ENCODE measurements at places on chromosomes 3 and 15.
A peak's percentile ranks its signal among the peaks of the same experiment; 100 is the strongest.

DNA sequence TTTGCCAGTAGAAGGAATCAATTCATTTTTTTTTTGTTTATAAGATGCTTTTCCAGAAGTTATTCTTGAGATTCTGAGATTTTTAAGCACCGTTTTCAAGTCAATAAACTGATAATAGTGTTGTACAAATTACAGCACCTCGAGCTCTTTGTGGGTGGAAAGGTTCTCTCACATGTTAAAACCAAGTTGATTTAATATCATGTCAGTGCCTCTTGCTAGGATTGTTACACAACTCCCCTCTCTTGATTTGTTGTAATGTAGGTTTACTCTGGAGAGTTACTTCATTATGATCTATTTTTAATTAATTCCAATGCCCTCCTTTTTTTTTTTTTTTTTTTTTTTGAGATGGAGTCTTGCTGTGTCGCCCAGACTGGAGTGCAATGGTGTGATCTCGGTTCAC, 25.8 kb upstream of the UBXN7 start:
- DNase-seq: no peak

DNA sequence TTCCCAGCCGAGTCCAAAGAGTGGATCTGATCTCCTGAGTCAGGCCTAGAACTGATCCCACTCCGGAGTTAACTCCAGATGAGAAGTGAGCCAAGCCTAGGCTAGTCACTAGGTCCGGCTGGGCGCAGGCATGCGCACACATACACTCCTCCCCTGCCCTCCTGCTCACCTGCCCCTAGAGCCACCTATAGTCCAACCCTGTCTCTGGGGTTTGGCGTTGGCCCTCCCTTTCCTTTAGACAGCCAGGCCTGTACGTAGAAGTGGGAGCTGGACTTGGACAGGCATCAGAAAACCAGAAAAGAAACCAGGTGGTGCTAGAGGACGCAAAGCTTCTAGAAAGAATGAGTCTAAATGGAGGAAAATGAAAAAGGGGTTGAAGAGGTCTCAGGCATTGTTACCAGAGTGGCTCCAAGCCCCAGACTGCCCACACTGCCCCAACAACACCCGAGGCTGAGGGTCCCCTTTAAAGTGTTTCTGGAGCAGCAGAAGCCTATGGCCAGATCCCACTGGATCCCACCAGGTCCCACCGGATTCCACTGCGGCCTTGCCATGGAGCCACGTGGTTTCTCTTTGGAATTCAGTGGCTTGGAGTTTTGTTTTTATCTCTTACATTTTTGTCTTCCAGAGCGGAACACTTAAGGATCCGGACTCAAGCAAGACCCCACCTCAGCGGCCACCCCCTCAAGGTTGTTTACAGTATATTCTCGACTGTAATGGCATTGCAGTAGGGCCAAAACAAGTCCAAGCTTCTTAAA, 24.2 kb upstream of the TIMP4 start:
- no peak for DNase-seq

GRCh38 chr3:53145713-53146080, 15.3 kb upstream of the PRKCD start:
- no peak for DNase-seq

- DNase-seq: no peak
Observed at GRCh38 chr3:126538316-126538715, 14.4 kb downstream of the CHST13 start.

GRCh38 chr3:184561913-184562877, 610 bp downstream of the EPHB3 start:
- no peak for DNase-seq

DNA sequence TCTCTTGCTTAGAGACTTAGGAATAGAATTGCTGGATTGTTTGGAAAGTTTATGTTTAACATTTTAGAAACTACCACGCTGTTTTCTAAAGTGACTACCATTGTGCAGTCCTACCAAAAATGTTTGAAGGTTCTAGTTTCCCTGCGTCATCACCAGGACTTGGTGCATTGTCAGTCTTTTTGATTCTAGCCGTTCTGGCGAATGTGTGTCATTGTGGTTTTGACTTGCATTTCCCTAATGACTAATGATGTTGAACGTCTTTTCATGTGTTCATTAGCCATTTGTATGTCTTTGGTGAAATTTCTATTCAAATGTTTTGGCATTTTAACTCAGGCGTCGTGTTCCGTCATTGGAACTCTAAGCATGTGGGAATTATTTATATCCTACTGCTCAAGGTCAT, 58.0 kb downstream of the CHD2 start:
- DNase-seq: peak; percentile 43

GRCh38 chr3:27219127-27219845, 149.9 kb downstream of the NEK10 start:
- DNase-seq: no peak

DNA sequence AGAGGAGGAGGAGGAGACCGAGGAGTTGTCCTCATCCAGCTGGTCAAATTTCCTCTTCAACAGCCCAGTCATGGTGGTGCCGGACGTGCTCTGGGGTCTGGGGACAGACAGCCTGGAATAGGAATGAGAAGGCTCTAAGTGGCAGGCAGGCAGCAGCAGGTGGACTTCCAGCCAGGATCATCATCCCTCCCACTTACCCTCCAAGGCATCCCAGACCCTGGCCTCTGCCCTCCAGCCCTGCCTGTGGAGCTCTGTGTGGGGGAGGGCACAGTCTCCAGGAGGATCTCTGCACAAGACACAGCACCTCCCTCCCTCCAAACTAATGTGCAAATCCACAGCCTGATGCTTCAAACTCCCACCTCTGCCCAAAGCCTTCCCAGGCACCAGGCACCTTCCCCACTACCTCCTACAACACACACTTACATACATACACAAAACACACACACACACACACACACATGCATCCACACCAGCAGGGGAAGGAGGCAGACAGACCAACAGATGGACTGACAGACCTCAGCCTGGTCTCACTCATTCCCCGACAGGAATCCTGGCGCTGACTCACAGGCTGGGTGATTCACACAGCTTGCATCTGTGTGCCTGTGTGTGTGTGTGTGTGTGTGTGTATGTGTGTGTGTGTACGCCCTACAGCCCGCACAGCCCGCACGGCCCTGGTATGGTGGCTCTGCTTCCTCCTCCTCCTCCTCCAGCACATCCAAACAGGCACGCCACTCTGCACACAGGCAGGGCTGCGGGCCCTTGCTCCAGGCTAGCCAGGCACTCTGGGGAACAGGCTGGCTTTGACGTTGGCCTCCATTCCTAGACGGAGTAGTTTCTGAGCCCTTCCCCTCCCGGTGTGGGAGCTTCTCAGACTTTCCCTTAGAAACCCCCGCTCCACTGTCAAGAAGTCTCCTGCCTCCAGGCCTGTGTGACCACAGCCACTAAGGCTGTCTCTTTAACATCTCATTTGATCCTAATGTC, 6.5 kb downstream of the CSRNP1 start:
- peak; percentile 45 for DNase-seq

DNA sequence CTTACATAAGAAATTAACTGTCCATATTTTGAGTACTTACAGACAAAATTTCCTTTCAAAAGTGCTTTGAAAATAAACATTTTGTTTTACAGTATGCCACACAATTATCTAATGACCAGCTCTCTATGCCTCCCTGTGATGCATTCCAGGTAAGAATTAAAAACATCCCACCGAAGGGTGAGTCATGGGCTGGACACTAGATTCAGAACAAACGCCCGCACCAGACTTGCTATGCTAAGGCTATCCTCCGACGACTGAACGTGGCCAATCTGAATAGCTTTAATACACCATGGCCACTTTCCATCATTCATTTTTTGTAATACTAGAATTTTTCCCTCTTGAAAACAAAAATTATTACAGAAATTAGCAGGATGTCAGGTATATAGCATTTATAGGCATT, 139.8 kb upstream of the TNIK start:
- no peak for DNase-seq

DNA sequence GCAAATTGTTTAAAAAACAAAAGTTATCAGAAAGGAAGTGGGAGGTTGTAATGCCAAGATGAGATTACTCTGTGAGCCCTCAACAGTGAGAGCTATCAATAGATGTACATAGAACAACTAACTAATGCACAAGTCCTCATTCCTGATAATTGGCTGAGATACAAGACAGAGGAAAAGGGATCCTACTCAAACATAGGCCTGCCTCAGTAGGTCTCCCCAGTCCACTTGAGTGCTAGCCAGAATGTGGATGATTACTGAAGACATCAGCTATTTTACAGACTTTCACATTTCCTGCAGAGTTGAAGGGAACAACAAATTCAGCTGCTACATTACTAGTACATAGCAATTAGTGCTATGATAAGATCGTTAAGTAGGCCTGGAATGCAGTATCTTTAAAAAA, 981.9 kb downstream of the TUSC7 start:
- DNase-seq: no peak

DNA sequence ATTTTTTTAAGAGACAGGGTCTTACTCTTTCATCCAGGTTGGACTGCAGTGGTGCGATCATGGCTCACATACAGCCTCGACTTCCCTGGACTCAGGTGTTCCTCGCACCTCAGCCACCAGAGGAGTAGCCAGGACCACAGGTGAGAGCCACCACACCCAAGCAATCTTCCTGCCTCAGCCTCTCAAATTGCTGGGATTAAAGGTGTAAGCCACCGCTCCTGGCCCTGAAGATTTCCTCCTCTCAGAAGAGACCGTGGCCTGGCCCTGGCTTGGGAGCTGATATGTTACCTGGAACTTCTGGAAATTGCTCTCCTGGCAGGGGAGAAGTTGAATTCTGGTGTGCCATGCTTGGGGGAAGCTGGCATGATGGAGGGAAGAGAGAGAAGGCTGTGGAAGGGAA, 36.2 kb downstream of the PPCDC start:
- DNase-seq: no peak
